ENCODE measurements at places on chromosomes 11 and 22. TPM values are rescaled to one million over a fixed set of nuclear protein-coding genes. Genes with fewer than 3 reads are reported as not detected.

DNA sequence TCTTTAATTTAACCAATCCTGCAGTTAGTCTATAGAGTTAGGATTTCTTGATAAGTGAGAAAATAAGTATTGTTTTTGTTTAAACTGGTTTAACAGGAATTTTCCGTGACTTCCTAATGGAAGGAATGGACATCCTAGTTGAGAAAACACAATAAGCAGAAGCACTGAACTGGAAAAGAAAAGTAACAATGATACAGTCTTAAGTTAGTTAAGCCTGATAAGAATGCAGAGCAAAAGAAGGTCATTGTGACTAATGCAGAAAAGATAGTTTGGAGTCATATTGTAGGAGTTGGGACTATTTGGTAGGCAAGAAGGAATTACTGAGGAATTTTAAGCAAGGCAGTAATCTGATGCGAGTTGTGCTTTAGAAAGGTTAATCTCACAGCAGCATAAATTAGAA lies 11.7 kb downstream of the RNF141 start:
- no peak for DNase-seq
- no peak overlapping the region for H3K4me3 ChIP-seq
- no peaks in the 10 kb centered on the region for H3K36me3 ChIP-seq
- no peaks in the 10 kb centered on the region for H3K27me3 ChIP-seq
- peaks cover 13% of the 10 kb centered on the region for H3K4me1 ChIP-seq

- no peaks in the 10 kb centered on the region for H3K27me3 ChIP-seq
- H3K27ac ChIP-seq, result no peak overlapping the region
- no peaks in the 10 kb centered on the region for H3K36me3 ChIP-seq
- peaks cover 36% of the 10 kb centered on the region for H3K4me1 ChIP-seq
- no peak overlapping the region for H3K4me3 ChIP-seq
Observed at GRCh38 chr11:9571071-9571762, 2.3 kb upstream of the WEE1 start.

Gene ACR
- polyA plus RNA-seq, result 0.27 TPM

GRCh38 chr22:22903355-22903777 lies 15.8 kb downstream of the IGLL5 start:
- H3K27me3 ChIP-seq, result no peaks in the 10 kb centered on the region
- H3K27ac ChIP-seq, result no peak overlapping the region
- DNase-seq, result no peak

DNA sequence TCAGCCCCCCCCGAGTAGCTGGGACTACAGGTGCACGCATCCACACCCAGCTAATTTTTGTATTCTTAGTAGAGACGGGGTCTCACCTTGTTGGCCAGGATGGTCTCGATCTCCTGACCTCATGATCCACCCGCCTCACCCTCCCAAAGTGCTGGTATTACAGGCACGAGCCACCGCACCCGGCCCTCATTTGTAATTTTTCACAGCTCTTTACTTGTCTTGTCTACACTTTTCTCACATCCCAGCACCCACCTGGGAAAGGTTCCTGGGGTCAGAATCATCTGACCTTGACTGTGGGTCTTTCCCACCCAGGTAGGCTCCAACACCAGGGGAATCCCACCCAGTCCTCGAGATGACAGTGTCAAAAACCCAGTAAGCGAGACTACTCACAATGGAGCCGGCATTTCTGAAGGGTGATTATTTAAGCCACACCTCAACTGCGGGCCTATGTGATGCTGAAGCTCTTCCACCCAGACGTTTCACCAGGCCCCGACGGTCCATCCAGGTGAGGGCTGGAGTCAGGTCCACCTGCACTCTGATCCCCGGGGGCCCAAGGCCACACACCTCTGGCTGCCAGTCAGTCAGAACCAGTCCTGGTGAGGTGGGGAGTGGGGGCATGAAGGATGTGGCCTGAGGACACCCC lies 23.4 kb downstream of the CELSR1 start:
- peak; percentile 67 for DNase-seq
- H3K4me3 ChIP-seq, result no peak overlapping the region
- no peak overlapping the region for H3K27ac ChIP-seq
- H3K27me3 ChIP-seq, result no peaks in the 10 kb centered on the region
- H3K36me3 ChIP-seq, result no peaks in the 10 kb centered on the region
- H3K4me1 ChIP-seq, result no peaks in the 10 kb centered on the region

Gene ART5
- polyA plus RNA-seq, result 1.2 TPM

- no peaks in the 10 kb centered on the region for H3K27me3 ChIP-seq
- no peak overlapping the region for H3K27ac ChIP-seq
- no peak for DNase-seq
Observed at GRCh38 chr11:117565709-117566108, 231.3 kb downstream of the DSCAML1 start.

DNA sequence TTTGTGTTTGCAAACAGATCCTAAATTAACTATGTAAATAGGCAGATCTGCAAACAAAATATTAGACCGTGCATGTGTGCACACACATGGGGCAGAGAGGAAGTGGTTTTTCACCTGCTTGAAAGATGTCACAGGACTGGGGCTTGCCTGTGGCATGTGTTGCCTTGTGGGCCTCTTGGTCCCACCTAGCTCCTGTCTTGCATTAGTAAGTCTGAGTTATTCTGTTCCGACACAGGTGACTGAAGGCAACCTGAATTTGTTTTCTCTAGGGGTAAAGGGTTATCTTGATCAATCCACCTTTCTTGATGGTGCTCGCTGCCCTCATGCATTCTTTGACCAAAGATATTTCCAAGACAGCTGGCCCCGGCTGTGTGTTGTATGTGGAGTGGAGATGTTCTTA lies 667.5 kb downstream of the NTM start:
- no peaks in the 10 kb centered on the region for H3K4me1 ChIP-seq
- H3K36me3 ChIP-seq, result no peaks in the 10 kb centered on the region
- H3K27ac ChIP-seq, result no peak overlapping the region
- no peak for DNase-seq
- H3K4me3 ChIP-seq, result no peak overlapping the region
- H3K27me3 ChIP-seq, result no peaks in the 10 kb centered on the region

- no peak for DNase-seq
- no peak overlapping the region for H3K27ac ChIP-seq
- H3K4me3 ChIP-seq, result no peak overlapping the region
Observed at GRCh38 chr11:93054881-93055280, 85.4 kb downstream of the MTNR1B start.

Gene OR51A2
- polyA plus RNA-seq, result not detected

Gene SLC22A9
- polyA plus RNA-seq, result 0.09 TPM

DNA sequence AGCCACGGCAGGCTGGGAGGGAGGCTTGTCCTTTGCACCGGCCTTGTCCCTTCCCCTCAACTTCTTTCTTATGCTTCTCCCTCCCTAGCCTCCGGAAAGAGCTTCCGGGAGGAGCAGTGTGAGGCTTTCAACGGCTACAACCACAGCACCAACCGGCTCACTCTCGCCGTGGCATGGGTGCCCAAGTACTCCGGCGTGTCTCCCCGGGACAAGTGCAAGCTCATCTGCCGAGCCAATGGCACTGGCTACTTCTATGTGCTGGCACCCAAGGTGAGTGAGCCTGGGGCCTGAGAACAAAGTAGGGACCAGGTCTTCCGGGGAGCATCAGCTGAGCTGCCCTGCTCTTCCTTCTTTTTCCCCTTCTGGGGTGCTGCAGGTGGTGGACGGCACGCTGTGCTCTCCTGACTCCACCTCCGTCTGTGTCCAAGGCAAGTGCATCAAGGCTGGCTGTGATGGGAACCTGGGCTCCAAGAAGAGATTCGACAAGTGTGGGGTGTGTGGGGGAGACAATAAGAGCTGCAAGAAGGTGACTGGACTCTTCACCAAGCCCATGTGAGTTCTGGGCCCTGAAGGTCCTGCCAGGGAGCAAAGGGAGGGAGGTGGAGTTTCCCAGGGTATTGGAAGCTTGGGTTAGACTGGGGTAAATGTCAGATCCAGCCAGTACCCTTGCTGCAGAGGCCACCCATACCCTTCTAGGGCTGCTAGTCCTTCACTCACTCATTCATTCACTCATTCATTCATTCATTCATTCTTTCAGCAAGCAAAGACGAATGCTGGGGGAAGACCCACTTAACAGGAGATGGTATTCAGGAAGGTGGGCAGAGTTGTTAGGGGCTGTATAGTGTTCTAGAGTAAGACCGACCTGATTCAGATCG lies 22.6 kb downstream of the ADAMTS15 start:
- no peak overlapping the region for H3K27ac ChIP-seq
- H3K4me3 ChIP-seq, result no peak overlapping the region
- DNase-seq, result no peak

DNA sequence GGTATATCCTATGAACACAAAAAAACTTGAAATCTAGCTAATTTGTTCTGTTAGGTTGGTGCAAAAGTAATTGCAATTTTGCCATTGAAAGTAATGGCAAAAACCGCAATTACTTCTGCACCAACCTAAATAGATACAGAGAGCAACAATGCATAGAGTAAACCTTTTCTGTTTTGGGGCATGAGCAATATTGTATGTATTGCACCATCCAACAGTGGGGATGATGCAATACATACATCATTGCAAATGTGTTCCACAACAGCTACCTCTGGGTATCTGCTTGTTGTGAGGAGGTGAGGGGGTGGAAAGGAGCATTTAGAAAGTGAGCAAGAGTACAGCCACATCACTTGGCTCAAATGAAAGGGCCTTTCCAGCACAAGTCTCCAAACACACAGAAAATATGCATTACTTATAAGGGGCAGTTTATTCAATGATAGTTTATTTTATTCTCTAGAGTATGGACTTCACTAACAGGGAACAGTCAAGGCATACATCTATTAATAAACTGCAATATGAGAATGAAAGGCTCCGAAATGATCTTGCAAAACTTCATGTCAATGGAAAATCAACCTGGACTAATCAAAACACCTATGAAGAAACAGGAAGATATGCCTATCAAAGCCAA lies 77.3 kb downstream of the DEUP1 start:
- H3K27ac ChIP-seq, result no peak overlapping the region
- H3K27me3 ChIP-seq, result no peaks in the 10 kb centered on the region
- no peak overlapping the region for H3K4me3 ChIP-seq
- H3K4me1 ChIP-seq, result no peaks in the 10 kb centered on the region
- no peaks in the 10 kb centered on the region for H3K36me3 ChIP-seq
- no peak for DNase-seq

DNA sequence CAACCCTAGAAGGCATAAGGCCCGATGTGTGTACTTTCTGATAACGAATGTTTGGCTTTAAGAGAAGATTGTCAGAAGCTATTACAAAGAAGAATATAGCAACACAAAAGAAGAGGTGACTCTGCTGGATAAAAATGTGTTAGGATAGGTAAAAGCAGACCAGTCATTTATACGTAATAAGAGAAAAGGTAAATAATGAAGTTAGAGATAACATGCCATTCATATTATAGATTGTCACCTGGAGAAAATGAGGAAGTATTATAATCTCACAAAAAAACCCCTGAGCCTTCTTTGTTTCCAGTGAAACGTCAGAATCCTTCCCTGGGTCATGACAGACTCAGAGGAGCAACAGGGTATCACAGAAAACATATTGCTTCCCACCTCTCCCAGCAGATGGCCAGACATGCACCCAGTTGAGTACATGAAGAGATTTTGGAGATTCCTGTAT lies 36.1 kb downstream of the PPFIA1 start:
- peaks cover 5% of the 10 kb centered on the region for H3K4me1 ChIP-seq
- peaks cover 33% of the 10 kb centered on the region for H3K36me3 ChIP-seq
- DNase-seq, result no peak
- H3K27me3 ChIP-seq, result no peaks in the 10 kb centered on the region
- no peak overlapping the region for H3K27ac ChIP-seq

Gene SLC6A5
- not detected for polyA plus RNA-seq

- no peaks in the 10 kb centered on the region for H3K4me1 ChIP-seq
- H3K36me3 ChIP-seq, result no peaks in the 10 kb centered on the region
- H3K27me3 ChIP-seq, result no peaks in the 10 kb centered on the region
- no peak overlapping the region for H3K27ac ChIP-seq
- H3K4me3 ChIP-seq, result no peak overlapping the region
Observed at GRCh38 chr11:103648670-103649400, 387.6 kb upstream of the DDI1 start.

DNA sequence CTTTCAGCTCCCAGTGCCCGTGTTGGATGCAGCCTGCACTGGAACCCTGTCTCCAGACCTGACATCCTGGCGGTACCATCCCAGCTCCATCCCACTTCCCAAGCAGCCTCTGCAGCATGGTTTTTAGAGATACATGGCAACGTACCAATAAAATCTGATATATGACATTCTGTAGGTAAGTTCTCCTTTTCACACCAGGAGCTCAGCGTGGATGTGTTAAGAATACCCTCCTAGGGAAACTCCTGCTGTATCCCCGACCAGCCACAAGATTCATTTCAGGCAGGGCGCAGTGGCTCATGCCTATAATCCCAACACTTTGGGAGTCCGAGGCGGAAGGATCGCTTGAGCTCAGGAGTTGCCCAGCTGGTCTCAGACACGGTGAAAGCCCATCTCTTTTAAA lies 15.4 kb downstream of the APOL5 start:
- H3K36me3 ChIP-seq, result peaks cover 5% of the 10 kb centered on the region
- no peak overlapping the region for H3K4me3 ChIP-seq
- H3K27ac ChIP-seq, result no peak overlapping the region
- H3K4me1 ChIP-seq, result no peaks in the 10 kb centered on the region
- no peak for DNase-seq

Gene LRRC74B
- 0.31 TPM for polyA plus RNA-seq

Gene OR5P2
- polyA plus RNA-seq, result 0.24 TPM

Gene NLRP6
- not detected for polyA plus RNA-seq

DNA sequence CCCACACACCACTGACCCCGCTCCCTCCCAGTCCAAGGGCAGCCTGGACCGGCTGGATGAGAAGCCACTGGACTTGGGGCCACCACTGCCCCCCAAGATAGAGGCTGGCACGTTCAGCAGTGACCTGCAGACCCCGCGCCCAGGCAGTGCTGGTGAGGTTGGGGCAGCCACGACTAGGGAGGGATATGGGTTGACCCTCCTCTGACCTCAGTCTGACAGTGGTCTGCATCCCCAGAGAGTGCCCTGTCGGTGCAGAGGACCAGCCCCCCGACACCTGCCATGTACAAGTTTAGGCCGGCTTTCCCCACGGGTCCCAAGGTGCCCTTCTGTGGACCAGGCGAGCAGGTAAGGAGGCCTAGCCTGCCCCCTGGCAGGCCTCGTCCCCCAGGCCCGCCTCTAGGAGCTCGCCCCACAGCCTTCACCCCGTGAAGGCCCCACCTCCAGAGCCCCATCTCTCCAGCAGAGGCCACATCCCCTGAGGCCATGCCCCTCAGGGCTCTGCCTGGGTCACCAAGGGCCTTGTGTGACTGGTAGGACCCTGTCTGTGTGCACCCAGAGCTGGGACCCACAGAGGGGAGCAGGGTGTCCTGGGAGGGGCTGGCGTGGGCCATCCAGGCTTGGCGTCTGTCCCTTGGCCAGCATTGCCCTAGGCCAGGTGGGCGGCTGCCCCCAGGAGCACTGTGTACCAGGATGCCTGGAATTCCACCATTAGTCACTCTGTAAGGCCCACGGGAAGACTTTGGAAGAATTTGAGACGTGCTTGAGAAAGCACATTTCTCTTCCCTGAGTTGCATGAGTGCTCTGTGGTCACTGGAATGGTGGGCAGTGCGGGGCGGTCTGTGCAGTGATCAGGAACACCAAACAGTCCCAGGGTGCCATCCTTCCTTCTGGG lies 9.4 kb downstream of the CCDC188 start:
- no peak overlapping the region for H3K27ac ChIP-seq
- H3K36me3 ChIP-seq, result no peaks in the 10 kb centered on the region
- no peak overlapping the region for H3K4me3 ChIP-seq
- H3K27me3 ChIP-seq, result no peaks in the 10 kb centered on the region
- DNase-seq, result no peak
- peaks cover 17% of the 10 kb centered on the region for H3K4me1 ChIP-seq
